EL (cell line): ENCODE measurements at places on chromosomes 12 and 14.

- DNase-seq = peak; percentile 5
Observed at GRCh38 chr12:86663716-86664115, 407.5 kb upstream of the MGAT4C start.

GRCh38 chr14:24944800-24945199 lies 105.1 kb downstream of the STXBP6 start:
- DNase-seq = no peak

DNA sequence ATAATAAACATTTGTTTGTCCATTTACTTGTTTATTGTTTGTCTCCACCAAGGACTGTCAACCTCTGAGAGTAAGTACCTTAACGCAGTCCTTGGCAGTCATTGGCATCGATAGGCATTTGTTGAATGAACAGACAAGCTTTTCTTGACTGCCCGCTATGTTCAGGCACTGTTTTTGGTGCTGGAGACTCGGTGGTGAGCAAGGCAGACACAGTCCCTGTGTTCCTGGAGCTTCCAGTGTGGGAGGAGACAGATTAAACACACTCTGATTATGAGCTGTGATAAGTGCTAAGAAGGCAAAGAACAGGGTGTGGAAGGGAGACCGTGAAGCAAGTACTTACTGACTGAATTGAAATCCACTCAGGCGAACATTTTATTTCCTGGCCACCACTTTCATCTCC lies 1.2 kb downstream of the ATP6V0A2 start:
- peak; percentile 10 for DNase-seq

- no peak for DNase-seq
Observed at GRCh38 chr12:1978078-1978862, 26.0 kb downstream of the DCP1B start.

DNA sequence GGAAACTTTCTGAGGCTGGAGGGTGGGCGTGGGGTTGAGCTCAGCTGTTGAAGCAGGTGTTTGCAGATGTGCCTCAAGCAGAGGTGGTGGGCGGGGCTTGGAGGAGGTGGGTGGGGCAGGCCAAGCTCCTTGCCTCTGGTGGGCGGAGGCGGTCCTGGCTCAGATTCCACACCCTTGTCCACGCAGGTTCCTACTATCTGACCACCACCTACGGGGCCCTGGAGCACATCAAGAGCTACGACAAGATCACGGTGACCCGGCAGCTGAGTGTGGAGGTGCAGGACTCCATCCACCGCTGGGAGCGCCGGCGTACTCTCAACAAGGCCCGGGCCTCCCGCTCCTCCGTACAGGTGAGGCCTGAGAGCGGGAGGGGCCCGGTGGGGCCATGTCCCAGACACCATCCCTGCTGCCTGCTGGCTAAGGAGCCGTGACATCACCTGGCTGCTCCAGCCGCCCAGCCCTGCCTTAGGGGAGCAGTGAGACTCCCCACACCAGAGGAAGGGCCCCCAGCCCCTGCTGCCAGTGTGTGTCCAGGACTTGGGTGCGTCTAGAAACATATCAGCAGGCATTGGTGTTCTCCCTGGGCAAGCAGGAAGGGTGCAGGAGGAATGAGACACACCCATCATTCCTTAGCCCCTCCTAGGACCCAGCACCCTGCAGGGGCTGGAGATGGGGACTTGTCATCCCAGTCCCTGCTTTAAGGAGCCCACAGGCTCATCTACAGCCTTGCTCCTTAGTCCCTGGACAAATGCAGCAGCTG lies 63.4 kb downstream of the LGMN start:
- no peak for DNase-seq

DNA sequence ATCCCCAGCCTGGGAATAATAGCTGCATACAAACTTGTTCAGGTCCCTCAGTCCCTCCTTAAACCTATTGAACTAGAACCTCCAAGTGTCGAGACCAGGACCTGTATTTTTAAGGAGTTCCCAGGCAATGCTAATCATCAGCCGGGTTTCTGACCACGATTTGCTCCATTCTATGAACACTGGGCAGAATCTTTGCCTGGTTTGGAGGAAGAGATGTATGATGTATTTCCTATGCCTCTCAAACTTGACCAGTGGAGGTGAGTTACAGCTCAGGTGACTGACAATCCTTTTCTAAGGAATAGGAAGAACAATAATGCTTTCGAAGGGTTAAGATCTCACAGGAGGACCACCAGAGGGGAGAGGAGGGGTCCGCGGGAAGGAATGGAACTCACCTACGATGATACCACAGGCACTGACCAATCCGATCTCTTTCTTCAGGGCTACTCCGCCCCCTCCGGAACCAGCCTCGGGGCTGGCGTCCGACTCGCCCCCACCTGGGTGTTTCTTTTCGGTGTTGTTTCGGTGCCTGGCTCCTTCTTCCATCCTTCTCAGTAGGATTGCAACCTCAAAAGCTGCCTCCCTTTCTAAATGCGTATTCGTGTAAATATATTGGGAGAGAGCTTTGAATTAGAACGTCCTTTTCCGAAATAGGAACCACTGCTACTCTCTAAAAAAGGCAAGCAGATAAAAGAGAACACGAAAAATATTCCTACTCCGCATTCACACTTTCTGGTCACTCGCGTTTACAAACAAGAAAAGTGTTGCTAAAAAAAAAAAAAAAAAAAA lies 895 bp downstream of the SLC7A8 start:
- DNase-seq = no peak

DNA sequence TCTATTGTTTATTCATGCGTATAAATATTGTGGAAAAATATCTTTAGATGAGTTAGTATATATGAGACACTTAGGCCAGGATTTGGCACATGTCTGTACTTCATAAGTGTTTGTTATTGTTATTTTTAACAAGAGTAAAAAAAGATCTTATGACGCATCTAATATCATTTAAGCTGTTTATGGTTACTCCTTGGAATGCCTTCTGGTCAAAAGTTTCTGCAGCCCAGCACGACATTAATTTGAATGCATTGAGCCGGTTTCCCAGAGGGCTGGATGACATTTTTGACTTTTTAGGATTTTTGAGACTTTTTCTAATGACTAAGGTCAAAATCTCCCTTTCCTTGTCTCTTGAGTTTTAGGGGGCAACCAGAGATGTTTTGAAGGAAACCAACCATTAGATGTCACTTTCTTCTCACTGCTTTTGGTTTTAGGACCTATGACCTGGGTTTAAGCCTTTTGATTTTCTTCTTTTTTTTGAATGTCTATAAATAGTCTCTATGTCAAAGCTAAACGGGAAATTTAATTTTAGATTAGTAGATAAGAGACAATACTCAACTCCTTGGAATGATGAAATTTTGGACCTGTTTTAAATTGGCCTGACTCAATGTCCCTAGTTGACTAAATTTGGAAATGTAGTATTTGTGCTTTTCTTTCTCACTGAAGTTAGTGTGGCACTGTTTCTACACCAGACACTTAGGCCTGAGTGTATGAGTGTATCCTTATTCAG lies 215.5 kb downstream of the AEBP2 start:
- DNase-seq = peak; percentile 65

DNA sequence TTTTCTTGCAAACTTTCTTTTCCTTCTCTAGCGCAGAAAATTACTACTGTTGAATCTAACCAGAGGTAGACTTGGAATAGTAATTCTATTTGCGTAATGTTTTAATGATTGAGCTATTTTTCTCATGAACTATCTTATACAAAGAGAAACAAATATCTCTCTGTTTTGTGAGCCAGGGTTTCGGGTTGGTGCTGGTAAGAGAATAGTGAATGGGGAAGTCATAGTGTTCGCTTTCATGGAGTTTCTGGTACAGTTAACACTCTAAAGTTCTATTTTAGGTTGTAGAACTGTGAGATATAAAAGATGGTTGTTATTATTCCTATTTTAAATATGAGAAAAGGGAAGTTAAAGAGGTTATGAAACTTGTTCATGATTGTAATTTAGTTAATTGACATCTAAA lies 6.6 kb downstream of the CLEC1B start:
- DNase-seq = no peak
